HT1080 (cell line): ENCODE measurements at places on chromosomes 1 and 21.

GRCh38 chr21:33281096-33281652, 15.0 kb downstream of the IL10RB start:
- DNase-seq: no peak

DNA sequence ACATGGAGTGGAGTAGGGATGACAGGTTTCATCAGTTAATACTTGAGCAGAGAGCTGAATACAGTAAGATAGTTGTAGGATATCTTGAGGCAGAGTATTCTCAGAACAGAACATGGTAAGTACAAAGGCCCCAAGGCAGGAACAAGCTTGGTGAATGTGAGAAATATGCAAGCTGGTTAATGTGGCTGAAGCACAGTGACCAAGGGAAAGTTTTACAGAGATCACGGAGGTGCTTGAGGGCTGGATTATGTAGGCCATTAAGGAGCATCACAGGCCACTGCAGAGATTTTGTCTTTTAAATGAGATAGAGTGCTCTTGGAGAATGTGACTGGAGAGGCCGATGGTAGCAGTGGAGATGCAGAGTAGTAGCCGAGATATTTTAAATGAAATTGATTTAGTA, 54.0 kb upstream of the BOLA1 start:
- DNase-seq: peak; percentile 10

DNA sequence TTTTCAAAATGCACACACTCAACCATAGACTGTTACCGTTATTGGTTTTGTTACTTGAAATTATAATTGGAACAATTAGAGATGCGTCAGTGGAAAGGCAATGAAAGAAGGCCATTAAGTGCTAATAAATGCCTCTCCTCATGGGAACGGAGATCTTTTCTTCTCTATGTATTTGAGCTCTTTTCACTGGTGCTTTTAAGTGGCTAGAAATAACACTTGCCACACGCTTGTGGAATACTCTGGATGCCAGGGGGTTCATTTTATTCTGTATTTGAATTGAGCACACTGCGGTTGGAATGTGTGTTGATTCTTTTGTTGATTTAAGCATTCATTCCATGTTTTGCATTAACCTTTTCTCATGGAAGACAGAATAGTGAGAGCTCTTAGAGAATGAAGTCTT, 68.4 kb downstream of the DNM3 start:
- no peak for DNase-seq

DNA sequence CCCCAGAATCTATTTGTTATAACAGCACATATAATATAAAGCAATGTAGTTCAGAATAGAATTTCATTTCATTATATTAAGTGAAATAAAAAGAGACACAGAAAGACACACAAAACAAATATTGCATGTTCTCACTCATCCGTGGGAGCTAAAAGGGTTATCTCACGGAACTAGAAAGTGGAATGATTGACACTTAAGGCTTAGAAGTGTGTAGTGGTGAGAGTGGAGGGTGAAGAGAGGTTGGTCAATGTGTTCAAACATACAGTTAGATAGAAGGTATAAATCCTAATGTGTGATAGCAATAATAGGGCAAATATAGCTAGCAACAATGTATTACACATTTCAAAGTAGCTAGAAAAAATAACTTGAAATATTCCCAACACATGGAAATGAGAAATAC, 1001.7 kb upstream of the TMPRSS15 start:
- no peak for DNase-seq

DNA sequence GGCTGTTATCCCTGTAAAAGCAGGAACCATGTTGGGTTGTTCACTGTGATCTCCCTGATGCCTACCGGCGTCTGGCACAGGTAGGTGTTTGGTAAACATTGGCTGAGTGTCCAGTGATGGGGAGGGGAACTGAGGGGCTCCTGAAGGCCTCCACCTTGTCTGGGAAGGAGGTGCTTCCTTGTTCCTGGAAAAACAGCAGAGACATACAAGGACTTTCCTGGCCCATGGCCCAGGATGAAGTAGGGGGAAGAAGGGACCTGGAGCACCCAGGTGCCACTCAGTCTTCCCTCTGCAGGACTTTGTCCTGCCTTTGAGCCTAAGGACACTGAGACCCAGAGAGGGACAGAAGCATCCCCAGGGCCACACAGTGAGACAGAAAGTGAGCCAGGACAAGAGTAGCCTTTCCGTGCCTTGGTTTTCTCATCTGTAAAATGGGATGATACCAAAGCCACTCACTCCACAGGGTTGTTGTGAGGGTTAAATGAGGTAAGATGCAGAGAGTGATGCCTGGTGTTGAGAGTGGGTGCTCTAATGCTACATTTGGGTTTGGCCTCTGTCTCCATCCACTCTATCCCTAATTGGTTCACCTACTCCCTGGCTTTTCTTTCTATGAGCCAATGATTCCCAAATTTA, 6.1 kb upstream of the HEYL start:
- no peak for DNase-seq

DNA sequence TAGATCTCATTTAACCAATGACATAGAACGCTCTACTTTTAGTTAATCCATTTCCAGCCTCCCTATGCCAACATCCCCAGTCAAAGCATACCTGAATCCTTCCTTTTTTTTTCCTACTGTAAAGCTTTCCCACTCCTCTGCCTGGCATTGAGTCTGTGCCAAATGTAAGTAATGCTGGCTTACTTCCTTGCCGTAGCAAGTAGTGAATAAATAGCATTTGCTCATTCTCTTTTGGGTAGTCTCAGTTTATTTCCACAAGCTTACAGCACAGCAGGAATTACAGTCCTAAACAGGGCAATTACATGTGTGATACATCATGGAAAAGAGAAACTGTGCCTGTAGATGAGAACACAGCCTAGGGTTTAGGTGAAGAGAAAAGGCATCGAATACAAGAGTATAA, 352.6 kb upstream of the NEGR1 start:
- no peak for DNase-seq

- DNase-seq: no peak
These were observed 280.7 kb upstream of the PLXNA2 start for GRCh38 chr1:208524925-208525324.

DNA sequence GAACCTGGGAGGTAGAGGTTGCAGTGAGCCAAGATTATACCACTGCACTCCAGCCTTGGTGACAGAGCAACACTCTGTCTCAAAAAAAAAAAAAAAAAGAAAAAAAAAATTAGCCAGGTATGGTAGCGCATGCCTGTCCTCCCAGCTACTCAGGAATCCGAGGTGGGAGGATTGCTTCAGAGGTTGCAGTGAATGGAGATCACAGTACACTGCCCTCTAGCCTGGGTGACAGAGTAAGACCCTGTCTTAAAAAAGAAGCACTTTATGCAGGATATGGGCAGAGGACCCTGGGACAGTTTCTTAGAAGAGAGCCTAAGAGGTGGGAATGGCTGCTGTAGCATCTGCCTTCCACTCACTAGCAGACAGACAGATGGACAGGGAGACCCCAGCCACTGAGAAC, 23.0 kb downstream of the IQGAP3 start:
- no peak for DNase-seq

DNA sequence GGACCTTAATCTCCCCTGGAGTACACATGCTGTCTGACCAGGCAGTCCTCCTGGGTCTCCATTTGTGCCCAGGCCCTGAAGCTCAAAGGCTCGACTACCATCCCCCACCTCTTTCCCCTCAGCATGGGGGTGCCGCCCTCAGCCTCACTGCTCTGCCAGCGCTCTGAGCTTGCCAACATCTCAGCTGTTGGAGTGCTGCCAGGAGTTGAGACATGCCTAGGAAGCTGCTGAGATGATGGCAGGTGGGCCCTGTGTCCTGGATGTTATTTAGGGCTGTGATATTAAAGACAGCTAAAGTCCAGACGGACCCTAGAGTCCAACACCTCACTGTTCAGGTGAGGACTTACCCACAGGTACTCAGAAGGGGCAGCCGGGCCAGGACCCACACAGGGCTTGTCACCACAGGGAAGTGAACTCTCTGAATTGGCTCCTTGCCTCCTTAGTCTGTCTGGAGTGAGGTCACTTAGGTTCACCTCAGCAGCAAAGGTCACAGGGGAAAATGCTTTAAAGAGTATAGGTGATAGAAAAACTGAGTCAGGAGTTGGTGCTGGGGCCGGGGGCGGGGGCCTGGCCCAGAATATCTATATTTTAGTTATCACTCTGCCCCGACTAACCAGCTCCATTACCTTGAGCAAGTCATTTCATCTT, 19.7 kb upstream of the KCNC4 start:
- no peak for DNase-seq

- DNase-seq: no peak
These were observed 10.7 kb downstream of the AKIRIN1 start for GRCh38 chr1:39001516-39002421.

DNA sequence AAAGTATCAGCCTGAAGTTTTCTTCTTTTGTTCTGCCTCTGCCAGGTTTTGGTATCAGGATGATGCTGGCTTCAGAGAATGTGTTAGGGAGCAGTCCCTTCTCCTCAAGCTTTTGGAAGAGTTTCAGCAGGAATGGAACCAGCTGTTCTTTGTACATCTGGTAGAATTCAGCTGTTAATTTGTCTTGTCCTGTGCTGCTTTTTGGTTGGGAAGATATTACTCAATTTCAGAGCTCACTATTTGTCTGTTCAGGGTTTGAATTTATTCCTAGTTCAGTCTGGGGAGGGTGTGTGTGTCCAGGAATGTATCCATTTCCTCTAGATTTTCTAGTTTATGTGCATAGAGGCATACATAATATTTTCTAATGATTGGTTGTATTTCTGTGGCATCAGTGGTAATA, 12.8 kb downstream of the ZNF678 start:
- DNase-seq: no peak

- no peak for DNase-seq
These were observed 66.5 kb downstream of the PRRX1 start for GRCh38 chr1:170730438-170730837.

GRCh38 chr1:242139986-242140385, 141.1 kb upstream of the MAP1LC3C start:
- no peak for DNase-seq
